ENCODE measurements at places on chromosomes 7 and 10.

- DNase-seq = no peak
Observed at GRCh38 chr10:78815702-78816334, 252.9 kb upstream of the ZMIZ1 start.

DNA sequence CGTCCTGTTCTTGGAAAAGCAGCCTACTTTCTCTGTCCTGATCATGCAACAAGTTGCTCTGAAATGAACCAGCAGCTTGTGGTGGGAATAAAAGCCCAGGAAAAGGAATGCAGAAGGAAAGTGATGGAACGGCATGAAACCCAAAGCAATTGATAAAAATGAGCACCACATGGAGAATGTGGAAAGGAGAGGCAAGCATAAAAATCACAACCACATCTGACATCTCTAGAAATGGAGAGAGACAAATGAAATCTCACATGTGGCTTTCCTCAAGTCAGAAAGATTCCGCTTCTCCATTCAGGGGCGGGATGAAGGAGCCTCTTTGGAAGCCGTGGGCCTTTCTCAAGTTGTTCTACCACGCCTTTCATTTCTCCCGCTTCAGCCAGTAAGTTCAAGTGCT, 631.7 kb upstream of the GALNT17 start:
- no peak for DNase-seq

DNA sequence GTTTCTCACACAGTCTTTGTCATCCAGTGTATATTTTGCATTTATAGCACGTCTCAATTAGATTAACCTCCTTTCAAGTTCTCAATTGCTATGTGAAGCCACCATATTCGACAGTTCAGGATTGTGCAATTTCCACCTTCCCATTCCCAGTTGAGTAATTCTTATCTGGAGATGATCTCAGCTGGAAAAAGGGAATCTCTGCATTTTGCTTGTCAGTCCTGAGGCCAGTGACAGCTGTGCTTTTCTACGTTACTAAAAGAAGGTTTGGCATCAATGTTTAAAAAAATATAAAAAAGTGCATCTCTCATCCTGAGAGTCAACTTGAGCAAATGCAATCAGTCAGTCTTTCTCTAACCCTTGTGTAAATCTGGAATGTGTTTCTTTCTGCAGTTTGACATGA, 247.7 kb downstream of the PRKG1 start:
- DNase-seq = no peak

- no peak for DNase-seq
Observed at GRCh38 chr7:148708026-148708885, 9.6 kb downstream of the CUL1 start.

DNA sequence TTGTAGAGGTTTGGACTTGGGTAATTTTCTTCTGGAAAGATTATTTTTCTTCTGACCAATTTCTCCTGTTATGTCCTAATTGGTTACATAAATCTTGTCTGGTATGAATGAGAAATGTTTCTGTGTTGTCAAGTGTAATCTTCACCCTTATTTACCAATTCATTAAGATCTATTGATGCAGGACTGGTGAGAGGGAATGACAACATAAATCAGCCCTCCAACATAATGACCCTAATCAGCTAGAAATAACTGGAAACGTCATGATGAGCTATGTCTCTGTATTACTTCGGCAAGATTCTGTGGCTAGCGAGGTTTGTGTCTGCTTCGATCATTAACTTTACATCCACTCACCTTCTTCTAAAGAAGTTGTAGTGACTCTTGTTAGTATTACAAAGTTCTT, 3.5 kb downstream of the FOXP2 start:
- DNase-seq = no peak

DNA sequence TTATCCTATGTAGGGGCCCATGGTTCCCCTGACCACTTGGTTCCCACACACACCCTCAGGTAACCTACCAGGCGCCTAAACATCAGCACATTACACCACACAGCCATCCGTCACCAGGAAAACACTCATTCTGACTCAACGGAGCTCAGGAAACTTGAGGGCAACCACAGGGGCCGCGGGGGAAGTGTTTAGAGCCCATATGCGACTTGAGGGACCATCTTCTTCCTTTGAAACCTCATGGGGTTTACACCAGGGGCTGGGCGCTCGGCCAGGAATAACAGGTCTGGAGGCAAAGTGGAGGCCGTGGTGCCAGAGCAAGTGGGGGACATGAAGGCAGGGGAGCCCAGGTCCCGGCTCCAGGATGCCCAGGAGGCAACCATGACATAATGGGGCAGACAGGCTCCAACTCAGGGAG, 1.5 kb downstream of the STX1A start:
- DNase-seq = peak; percentile 65

- DNase-seq = no peak
Observed at GRCh38 chr10:42553064-42553407, 85.3 kb downstream of the ZNF33B start.

DNA sequence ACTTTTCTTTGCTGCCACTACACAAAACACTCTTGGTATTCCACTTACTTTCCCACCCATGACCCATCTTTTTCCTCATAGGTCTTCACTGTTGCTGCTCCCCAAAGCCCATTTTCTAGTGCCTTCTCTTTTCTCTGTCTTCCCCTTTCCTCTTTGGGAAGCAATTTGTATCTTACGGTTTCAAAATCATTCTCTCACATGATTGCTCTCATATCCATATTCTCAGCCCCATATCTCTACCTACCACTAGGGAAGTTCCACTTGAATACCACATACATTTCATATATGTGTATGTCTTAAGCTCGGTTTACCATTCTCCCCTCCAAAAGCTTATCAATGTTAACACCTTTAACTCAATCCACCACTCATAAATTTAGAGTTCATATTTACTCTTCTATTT, 3.2 kb upstream of the UBE2D1 start:
- no peak for DNase-seq

DNA sequence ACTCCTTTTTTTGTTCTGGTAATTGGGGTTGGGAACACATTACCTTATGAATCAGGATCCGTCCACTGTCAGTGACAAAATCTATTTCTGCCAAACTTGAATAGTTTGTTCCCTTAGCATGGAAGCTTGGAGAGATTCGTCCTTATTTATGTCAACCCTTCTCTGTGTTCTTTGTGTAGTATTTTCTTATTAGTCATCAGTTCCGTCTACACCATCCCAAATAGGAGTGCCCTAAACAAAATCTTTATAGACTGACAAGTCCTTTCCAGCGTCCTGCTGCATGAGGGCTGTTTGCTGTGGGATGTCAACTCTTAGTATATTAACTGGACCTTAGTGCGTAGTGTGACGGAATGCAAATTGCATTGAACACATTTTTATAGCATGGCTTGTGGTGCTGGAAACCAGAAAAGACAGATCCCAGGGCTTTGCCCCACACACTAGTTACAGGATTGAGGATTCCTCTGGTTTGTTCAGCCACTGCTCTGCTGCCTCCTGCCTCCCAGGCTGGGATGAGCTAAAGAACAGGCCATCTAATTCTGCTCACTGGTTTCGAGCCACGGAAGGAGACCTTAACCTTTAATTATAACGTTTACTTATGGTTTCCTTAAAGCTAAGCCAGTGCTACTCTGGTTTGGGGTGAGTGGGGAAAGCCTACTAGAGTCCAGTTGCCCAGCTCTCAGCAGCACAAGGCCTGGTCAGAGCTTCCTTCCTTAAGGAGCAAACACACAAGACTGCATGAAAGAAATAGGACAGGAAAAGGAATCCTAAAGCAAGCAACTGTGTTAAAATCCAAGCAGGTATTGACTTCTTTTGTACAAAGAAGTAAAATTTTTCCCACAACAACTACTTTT, 194.4 kb downstream of the CCSER2 start:
- no peak for DNase-seq

DNA sequence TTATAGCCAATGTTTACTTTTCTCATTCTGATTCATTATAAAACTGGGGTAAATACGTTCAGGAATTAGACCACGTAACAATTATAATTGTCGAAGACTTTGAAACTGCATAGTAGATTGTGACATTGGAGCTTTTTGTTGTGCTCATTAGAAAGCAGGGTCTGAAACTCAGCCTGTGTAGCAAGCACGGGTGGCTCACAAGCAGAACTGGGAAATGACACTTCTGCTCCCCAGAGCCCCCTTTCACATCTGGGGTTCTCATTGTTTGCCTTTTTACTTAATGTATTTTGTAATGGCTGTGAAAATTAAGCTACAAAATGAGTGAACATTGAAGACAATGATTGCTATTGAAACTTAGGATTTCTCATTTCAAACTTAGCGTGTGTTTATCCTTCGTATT, 72.9 kb downstream of the CDHR3 start:
- DNase-seq = no peak

DNA sequence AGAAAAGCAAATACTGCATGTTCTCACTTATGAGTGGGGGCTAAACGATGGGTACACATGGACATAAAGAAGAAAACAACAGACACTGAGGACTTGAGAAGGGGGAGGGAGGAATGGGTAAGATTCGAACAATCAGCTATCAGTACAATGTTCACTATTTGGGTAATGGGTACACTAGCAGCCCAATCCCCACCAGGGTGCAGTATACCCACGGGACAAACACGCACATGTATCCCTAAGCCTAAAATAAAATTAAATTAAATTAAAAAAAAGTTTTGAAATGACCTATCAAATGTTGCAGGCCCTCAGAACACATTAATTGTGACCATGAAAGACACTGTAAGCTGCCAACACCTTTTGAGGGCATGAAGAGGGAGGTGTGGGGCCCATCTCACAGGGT, 316.0 kb downstream of the WDR37 start:
- no peak for DNase-seq

DNA sequence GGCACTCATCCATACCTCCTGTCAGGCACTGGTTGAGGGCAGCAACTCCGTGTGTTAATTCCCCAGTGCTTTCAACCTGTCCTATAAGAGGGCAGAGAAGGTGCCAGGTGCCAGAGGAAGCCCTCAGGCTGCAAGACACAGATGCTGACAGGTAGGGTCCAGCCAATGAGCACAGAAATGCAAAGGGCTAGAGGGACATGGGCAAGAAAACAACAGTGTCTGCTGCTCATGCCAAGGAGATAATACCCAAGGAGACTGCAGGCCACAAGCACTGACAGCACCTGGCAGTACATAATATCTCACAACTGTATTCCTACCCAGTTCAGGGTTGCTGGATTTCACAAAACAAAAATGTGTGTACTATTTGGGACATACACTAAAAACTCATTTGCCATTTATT, 38.4 kb upstream of the TM9SF3 start:
- no peak for DNase-seq

- no peak for DNase-seq
Observed at GRCh38 chr10:123331438-123331837, 177.2 kb downstream of the BUB3 start.

DNA sequence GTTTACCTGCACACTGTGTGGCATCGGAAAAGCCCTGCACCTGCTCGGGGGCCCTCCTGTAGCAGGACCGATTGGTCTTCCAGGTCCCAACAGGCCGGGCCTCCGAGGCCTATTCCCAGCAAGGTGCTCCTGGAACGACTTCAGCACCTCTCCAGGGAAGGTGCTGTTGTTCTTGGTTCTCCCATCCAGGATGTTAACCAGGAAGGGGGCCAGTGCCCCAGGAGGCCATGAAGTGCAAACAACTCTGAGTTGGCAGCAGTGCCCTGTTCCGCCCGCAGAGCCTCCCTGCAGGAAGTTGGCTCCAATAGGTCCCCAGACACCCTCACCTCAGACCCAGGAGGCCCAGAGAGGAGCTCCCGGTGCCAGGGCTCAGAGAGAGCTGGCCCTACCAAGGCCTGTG, 64.0 kb upstream of the DUSP5 start:
- no peak for DNase-seq

DNA sequence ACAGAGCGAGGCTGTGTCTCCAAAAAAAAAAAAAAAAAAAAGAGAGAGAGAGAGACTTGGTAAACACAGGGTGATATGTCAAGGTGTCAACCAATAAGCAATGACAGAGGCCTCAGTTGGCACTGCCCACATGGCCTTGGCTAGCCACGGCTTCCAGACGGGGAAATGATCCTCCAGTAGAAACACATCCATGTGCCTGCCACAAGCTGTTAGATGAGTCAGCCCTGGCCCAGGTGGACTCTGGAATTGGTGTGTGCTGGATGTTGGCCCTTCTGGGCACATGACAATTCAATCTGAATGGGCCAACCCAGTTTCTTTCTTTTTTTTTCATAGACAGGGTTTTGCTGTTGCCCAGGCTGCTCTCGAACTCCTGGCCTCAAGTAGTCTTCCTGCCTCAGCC, 13.7 kb downstream of the RFC2 start:
- DNase-seq = no peak

GRCh38 chr10:88849234-88849633, 2.4 kb downstream of the ANKRD22 start:
- DNase-seq = no peak

GRCh38 chr7:47233996-47234395, 347.9 kb downstream of the TNS3 start:
- DNase-seq = no peak

- no peak for DNase-seq
Observed at GRCh38 chr7:16982640-16983350, 101.0 kb upstream of the AGR3 start.

GRCh38 chr7:50397971-50398324, 52.2 kb downstream of the FIGNL1 start:
- DNase-seq = no peak

GRCh38 chr7:31493714-31494181, 20.1 kb upstream of the ITPRID1 start:
- DNase-seq = no peak

DNA sequence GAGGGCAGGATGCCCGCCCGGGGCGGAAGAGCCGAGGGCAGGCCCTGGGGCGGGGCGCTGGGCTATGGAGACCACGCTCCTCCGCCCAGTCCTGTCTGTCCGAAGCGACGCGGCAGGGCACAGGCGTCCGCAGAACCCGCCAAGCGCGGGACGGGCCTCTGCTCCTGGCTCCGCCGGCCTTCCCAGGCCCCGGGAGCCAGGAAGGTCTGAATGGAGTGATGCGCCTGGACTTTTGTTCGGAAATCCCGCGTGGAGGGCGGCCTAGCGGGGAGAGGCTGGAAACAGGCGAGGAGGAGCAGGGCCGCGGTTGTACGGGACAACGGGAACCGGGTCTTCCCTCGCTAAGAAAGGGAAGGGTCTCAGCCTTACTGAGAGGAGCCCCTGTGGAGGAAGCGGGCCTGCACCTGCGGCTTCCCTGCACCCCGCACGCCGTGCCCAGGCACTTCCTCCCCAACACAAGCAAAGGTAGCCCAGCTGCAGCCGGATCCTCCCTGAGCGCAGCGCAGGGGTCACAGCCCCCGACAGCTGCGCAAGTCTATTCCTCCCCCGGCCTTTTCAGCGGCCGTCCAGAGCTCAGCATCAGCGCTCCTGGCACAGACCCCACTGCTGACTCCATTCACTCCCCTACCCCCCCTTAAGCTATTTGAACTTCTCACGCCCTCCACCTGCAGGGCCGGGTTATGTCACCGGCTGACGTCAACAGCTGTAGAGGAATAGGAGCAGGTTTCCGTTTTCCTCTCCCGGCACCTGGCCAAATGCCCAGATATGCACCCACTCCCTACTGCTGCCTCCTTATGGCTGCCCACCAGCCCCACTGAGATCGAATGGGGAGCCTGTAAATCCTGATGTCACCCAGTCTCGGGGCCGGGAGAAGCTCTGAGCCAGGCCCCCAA, 143.2 kb upstream of the RET start:
- DNase-seq = no peak
